ENCODE measurements at places on chromosomes 5 and 9. TPM values are rescaled to one million over a fixed set of nuclear protein-coding genes. Genes with fewer than 3 reads are reported as not detected.

The TMEM252 gene
- not detected for total RNA-seq

The NRG2 gene
- total RNA-seq = under 0.01 TPM

The SPATA31E1 gene
- not detected for total RNA-seq

The TOMM5 gene
- total RNA-seq = 163 TPM

The TTC23L gene
- total RNA-seq = 0.30 TPM

The DMRTA1 gene
- total RNA-seq = 1.1 TPM

Data from smooth muscle cell of the umbilical artery (primary cell).